ENCODE measurements at places on chromosomes 7 and 10.

GRCh38 chr7:23462846-23463245, 7.4 kb downstream of the IGF2BP3 start:
- peak; percentile 81 for DNase-seq

GRCh38 chr10:87506956-87507355, 2.3 kb downstream of the MINPP1 start:
- DNase-seq, result no peak

DNA sequence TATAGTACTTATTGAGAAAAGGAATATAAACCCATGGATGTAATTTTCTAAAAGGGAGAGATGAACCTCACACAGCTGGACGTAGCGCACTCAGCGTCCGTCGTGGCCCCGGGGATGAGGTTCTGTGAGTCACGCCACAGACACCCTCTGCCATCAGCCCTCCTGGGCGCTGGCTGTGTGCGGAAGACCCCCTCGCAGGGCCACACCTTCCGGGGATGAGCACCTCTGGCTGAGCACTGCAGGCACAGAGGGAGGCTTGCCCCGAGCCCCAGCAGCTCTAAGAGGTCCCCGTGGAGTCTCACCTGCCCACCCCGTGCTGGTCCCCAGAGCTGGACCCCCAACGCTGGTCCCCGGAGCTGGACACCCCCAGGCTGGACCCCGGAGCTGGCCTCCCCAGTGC, 215.8 kb downstream of the PTPRN2 start:
- DNase-seq, result no peak

DNA sequence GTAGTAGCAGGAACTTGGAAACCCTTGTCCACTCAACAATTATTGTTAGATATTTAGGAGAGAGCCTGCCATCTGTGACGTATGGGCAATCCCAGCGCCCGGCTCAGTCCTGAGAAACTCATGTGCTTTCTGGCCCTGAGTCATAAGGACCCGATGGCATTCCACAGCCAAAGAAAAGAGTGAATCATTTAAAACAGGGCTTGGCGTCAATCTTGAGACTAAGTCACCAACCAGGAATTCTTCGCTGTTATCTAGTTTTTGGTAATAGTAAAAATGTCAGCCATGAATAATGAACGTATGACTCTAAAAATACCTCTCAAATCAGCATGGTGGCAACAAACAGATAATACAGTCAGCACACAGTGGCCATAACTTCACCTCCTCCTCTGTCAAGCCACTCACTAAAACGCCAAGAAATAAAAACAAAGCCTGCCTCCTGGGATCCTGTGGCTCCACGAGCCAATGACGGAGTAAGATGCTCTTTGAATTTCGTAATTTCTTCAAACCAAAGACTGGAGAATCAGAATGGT, 140.8 kb downstream of the ADAM12 start:
- peak; percentile 67 for DNase-seq

DNA sequence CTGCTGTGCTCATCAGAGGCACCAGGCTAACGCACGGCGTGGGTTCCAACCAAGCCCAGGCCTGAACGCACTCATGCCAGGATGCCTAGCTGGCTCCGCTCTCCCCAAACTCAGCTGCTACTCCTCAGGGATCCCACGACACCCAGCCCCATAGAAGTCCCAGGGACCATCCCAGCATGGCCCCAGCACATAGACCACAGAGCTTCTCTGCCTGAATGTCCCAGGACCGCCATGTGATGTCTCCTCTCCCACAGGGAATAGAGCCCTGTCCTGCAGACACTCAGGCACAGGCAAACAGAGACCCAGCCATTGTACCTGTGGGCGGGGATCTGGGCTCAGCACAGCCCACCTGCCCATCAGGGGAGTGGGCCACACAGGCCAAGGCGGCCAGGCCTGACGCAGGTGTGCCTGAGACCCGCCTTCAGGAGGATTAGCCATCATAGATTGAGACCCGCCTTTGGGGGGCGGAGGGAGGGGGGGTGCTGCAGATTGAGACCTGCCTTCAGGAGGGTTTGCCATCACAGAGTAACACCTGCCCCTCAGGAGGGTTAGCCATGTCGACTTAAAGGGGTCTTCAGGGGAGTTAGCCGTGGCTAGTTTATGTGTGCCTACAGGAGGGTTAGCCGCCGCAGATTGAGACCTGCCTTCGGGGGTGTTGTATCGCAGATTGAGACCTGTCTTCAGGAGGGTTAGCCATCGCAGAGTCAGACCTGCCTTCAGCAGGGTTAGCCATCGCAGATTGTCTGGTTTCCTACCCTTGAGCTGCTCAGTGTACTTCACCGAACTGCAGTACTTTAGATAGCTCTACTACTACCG, 29.0 kb downstream of the RASGEF1A start:
- DNase-seq, result no peak

DNA sequence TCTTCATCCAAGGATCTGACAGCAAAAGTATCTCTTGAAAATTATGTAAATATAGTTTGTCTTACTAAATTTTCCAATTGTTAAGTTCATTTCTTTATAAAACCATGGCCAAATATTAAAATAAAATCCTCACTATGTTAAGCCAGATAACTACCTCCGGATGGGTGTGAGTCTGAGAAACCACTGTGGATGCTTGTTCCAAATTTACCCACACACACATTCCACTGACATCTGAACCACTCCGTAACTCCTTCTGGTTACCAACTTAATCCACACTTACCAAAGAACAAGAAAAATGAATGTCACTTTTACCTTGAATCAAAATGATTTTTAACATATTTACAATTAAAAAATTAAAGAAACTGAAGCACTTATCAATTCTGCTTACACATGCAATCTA, 19.7 kb downstream of the CYTH3 start:
- no peak for DNase-seq

- no peak for DNase-seq
These were observed 122.9 kb upstream of the SEMA3A start for GRCh38 chr7:84317536-84317935.

DNA sequence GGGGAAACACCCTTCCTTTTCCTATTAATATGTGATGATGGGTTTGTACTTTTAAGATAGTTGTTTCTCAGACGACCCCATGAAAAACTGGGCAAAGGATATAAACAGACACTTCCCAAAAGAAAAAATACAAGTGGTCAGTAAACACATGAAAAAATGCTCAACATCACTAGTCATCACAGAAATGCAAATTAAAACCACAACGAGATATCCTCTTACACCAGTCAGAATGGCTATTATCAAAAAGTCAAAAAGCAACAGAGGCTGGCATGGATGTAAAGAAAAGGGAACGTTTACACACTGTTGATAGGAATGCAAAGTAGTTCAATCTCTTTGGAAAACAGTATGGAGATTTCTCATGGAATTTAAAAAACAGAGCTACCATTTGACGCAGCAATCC, 111.4 kb upstream of the ZEB1 start:
- DNase-seq, result no peak

- DNase-seq, result no peak
These were observed 8.3 kb downstream of the ATOH7 start for GRCh38 chr10:68223535-68224165.
